ENCODE measurements at places on chromosomes 11 and 22. TPM values are rescaled to one million over a fixed set of nuclear protein-coding genes. Genes with fewer than 3 reads are reported as not detected.

The ASPHD2 gene
- total RNA-seq: 1.3 TPM

The SLC1A2 gene
- total RNA-seq: 0.10 TPM

The ZC3H12C gene
- 6.9 TPM for total RNA-seq

The SELENOO gene
- 19.0 TPM for total RNA-seq

The NCF4 gene
- not detected for total RNA-seq

The KCNJ11 gene
- 4.7 TPM for total RNA-seq

The LRRC55 gene
- not detected for total RNA-seq

The PARVA gene
- total RNA-seq: 24.3 TPM

The DUSP8 gene
- 0.74 TPM for total RNA-seq

The DLG2 gene
- total RNA-seq: 0.20 TPM

The EMID1 gene
- 0.61 TPM for total RNA-seq

The LMO1 gene
- 3.0 TPM for total RNA-seq

The CCDC82 gene
- total RNA-seq: 19.1 TPM

The PDE3B gene
- total RNA-seq: 1.9 TPM

All from A549 treated with Hydrocortisone at 1 μM for 4 hours (cell line).